ENCODE measurements at places on chromosomes 1 and 21.

GRCh38 chr1:64031236-64031635, 172.2 kb upstream of the UBE2U start:
- DNase-seq = no peak

GRCh38 chr1:46458846-46459245, 30.8 kb upstream of the DMBX1 start:
- no peak for DNase-seq

GRCh38 chr1:239792157-239792556, 299.5 kb upstream of the FMN2 start:
- DNase-seq = no peak

DNA sequence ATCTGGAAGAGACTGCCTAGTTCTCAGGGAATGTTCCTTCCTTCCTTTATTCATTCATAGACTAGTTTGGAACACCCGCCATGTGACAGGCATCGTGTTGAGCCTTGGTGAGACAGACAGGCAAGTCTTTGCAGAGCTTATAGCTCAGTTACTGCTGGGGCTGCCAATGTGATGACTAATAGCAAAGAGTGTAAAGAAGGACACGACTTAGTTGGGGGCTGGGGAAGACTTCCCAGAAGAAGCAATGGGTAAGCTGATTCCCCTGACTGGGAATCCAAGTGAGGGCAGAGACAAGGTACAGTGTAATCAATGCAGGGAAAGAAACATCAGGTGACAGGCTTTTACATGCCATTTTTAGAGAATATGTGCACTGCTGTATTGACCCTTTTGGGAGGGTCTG, 51.2 kb downstream of the TENT5C start:
- no peak for DNase-seq

DNA sequence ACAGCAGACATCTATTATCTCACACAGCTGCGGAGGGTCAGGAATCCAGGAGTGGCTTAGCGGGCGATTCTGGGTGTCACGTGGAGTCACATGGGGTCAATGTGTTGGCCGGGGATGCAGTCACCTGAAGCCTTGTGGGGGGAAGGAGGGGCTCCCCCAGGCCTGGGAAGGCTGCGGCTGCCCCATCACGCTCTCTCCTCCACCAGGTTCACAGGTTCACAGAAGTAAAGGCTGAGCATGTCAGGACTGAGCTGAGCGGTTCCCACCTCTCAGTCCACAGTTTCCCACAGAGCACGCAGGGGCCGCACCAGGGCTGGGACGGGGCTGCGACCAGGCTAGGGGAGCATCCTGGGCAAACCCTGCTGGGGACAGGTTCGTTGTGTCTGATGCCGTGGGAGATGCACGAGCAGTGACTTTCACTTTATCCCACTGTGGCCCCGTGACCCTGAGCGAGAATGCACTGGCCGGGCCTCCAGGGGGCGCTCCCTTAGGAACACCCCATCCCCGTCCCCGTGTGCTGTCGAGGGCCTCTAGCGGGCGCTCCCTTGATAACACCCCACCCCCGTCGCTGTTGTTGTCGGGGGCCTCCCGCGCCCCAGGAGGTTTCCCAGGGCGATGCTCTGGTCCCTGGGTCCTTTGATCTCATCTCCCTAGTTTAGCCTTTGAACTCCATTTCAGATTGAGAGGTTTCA, 73.2 kb upstream of the TRAPPC10 start:
- peak; percentile 76 for DNase-seq

DNA sequence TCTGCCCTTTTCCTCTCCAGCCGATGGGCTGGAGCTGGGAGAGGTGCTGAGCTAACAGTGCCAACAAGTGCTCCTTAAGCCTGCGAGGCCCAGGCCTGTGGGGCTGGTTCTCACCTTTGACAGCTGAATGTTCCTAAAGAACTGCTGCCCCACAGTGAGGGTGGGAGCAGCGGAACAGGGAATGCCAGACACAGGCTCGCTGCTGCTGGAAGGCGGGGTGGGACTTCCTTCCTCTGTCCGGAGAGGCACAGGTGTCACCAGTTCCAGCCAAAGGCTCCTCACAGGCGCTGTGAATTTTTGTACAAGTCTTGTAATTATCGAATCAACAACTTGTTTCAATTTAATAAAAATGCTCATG, 47.1 kb downstream of the COQ8A start:
- DNase-seq = no peak

DNA sequence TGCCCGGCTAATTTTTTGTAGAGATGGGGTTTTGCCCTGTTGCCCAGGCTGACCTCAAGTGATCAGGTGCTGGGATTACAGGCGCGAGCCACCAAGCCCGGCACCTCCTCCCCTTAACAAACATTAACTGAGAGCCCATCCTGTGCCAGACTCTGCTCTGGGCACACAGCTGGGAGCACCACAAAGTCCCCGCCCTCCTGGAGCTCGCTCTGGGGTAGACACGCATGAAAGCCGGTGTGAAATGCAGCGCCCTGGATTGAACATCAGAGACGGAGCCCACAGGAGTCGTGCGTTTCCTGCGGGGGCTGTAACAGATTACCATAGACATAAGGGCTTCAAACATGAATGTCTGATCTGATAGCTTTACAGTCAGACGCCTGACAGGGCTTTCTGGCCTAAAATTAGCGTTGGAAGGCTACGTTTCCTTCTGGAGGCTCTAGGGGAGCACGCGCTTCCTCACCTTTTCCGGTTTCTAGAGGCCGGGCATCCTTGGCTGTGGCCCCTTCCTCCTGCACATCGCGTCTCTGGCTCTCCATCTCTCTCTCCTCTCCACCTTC, 14.3 kb downstream of the SLC27A3 start:
- no peak for DNase-seq

DNA sequence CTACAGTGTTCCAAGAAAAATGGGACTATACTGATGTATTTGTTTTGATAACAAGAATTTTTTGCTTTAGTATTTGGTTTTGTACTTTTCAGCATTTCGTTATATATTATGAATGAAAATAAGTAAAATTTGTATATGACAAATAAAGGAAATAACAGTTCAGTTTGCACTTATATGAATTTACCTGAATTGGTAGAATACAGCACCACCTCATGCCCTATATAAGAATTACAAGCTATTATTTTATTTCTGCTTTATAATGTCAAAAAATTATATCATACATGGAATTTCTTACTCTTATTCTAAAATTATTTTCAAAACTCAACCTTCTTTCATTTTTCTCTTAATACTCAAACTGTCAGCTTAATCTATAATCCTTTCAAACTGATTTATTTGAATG, 14.6 kb downstream of the EFCAB7 start:
- no peak for DNase-seq

- peak; percentile 47 for DNase-seq
These were observed 708 bp downstream of the PRDM2 start for GRCh38 chr1:13700521-13701270.

DNA sequence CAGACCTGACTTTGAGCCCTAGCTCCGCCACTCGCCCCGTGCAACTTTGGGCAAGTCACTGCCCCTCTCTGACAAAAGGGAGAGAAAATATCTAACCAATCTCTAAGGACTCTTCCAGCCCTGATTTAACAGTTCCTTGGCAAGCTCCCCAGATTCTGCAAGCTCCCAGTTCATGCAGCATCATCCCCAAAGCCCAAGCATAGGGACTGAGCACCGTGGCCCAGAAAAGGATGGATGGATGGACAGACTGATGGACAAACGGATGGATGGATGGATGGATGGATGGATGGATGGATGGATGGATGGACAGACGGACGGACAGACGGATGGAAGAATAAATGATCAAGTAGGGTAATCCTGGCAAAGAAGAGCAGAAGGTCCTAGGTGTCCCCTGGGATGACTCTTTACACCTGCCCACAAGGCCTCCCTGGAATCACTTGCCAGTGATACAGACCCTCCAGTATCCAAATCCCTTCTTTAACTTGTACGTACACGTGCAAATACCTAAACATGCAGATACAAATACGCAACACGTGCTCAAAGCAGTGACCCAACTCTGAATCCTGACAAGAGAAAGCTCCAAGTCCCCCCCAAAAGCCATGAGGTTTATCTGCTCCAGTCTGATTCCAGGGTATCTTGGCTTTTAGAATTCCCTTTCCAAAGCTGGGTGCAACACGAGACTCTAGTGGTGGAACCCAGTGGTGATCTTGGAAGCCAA, 16.0 kb downstream of the IFFO2 start:
- DNase-seq = no peak
